ENCODE measurements at places on chromosomes 11 and 22.
A peak's percentile ranks its signal among the peaks of the same experiment; 100 is the strongest.

- no peak for DNase-seq
Observed at GRCh38 chr11:100867606-100868005, 180.5 kb downstream of the ARHGAP42 start.

GRCh38 chr22:22111267-22111751 lies 128.7 kb upstream of the TOP3B start:
- no peak for DNase-seq

DNA sequence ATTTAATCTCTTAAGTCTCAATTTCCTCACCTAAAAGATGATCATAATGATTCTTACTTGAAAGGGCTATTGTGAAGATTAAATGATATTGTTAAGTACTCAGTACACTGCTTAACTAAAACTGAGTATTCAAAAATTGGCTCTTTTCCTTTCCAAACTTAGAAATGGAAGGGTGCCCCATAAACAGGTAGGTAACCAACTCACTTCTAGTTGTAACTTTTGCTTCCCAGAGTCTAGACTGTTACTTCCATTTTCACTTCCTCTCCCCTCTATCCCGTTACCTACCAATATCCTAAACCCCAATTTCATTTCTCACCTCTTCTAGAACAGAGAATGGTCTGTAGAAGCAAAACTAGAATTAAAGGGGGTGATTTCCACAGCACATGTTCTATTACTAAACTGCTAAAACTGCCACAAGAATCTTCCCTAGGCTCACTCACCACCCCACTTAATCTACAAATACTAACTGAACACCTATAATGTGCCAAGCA lies 50.0 kb downstream of the RRAS2 start:
- no peak for DNase-seq

DNA sequence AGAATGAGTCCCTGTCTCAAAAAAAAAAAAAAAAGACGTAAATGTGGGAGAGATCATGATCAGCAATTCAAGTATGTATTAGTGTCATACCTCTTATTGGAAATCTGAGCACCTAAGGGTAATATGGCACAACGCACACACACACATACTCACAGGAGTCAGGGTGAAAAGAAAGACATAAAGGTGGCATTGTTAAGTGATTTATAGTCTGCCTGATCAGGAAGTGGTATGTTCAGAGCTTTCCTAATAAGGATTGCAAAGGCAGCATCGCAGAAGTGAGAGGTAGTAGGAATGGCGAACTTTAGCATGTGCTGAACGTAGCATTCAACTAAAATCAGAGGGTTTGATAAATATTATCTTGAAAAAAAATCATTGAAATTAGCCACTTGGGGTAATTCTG lies 854.3 kb downstream of the METTL15 start:
- no peak for DNase-seq

DNA sequence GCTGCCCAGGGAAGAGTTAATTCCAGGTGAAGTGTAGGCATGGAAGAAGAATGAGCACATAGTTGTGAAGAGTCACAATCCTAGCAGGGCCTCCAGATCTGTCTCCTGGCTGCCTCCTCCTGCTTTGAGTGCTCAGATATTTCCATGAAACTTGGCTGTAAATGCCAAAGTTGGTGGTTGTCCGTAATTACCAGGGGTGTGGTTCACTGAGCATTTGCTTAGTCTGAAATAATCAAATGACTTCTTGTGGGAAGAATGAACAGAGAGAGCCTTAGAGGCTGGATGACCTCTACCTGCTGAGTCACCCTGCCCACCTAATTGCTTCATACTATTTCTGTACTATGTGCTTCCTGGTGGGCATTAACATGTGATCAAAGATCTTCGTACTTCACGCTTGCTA lies 50.9 kb downstream of the APIP start:
- no peak for DNase-seq

- DNase-seq, result no peak
Observed at GRCh38 chr11:16169541-16169940, 186.8 kb downstream of the SOX6 start.

DNA sequence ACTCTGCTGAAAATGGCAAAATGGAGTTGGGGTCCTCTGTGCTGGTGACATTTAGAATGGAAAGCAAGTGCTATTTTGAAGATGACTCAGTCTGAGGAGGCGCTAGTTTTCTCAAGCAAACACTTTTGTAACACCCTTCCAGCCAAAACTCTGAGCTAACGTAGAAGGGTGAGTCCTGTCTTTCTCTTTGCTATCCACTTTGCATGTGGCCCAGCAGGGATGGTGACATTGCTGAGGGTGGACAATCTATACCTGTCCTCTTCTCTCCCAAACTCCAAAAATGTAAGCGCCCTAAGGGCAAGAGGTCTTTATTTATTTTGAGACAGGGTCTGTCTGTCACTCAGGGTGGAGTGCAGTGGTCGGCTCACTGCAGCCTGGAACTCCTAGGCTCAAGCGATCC lies 3.6 kb upstream of the KAT5 start:
- no peak for DNase-seq

- DNase-seq, result no peak
Observed at GRCh38 chr22:21937041-21937820, 15.4 kb downstream of the PPM1F start.

DNA sequence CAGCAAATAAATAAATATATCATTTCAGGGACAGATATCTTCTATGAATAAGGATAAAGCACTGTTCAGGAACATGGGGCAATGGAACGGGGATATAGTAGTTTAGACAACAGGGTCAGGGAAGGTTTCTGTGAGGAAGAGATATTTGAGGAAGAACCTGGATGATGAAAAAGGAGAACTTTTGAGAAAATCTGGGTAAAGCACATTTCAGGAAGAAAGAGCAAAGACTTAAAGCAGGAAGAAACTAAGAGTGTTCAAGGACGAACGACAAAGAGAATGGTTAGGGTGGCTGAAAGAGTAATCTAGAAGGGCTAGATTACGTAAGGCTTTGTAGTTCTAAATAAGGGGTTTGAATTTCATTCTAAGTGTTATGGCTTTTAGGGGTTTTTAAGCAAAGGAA lies 12.7 kb downstream of the DDI1 start:
- no peak for DNase-seq

DNA sequence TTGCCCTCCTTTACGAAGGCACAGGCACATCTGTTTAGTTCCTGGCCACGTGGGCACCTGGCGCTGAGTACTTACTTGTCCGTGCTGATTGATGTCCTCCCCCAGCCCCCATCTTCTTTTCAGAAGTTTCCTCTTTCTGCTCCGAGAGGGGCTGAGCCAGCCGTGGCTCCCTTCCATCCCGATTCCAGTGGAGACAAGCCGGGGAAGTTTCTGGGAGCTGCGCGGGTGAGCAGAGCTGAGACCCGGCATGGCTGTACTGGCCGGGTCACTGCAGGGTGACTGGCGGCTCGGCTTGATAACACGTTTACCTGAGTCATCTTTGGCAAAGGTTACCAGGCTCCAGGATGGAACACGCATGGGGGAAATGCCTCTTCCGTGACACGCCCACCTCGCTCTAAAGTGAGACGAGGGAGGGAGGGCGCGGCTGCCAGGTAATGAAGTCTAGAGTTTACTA lies 45.4 kb upstream of the ATXN10 start:
- no peak for DNase-seq

DNA sequence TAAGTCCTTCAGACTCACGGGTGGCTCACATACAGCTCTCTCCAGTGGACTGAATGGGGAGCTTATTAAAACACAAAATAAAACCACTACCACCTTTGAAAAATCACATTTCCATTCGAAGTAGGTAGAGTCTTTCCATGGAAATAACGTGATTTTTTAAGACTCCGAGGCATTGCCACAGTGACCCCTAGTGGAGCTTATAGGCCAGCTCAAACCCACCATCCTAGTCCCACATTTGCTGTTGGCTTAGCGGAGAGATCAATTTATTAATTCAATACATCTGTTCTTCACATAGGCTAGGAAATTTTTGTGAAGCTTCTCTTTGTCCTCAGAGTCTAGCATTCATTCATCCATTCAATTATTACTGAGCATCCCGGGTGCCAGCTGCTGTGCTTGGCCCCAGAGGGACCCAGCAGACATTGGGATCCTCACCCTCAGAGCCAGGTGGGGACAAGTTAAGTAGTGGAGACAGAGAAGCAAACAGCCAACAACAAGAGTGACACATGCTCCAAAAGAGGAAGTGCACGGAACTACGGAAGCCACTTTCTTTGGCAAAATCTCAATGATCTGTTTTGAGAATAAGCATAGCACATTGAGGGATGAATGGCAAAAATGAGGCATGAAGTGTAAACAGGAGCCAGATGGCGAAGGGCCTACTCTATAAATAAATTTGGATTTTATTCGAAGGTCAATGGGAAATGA lies 10.2 kb upstream of the P4HA3 start:
- peak; percentile 48 for DNase-seq

GRCh38 chr22:49995041-49995360 lies 17.6 kb downstream of the IL17REL start:
- no peak for DNase-seq

- no peak for DNase-seq
Observed at GRCh38 chr22:48047722-48048500, 1285.5 kb downstream of the TBC1D22A start.

- no peak for DNase-seq
Observed at GRCh38 chr22:44160421-44160820, 20.3 kb upstream of the PARVG start.

DNA sequence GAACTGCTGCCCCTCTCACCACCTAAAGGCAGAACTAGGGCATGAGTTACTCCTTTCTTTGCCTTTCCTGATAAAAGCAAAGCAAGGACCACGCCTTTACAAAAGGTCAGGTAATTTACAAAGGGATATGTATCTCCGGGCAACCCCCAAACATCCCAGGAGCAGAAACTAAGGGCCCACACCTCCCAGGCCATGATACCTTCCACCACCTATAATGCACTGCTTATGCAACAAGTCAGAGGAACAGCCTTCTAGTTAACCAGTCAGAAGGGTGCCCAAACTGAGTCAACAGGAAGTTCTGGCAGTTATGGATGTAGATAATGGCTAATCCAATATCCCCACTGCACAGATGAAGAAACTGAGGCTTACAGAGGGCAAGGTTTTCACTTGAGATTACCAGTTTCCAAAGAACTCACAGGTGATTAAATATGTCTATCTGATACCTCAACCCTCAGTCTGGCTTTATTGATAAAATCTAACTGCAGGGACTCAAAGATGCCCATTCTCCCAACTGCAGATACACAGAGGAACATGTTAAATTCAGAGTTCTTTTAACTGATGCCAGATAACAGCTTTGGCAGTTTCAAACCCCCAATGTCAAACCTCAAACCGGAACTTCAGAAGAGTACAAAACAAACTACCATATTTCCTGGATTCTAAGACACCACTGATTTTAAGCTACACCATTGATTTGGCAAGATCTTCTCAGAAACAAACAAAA lies 16.8 kb upstream of the CASTOR1 start:
- no peak for DNase-seq

- DNase-seq, result no peak
Observed at GRCh38 chr11:97361812-97362378, 972.1 kb downstream of the JRKL start.

- no peak for DNase-seq
Observed at GRCh38 chr22:22933807-22934542, 46.4 kb downstream of the IGLL5 start.

- no peak for DNase-seq
Observed at GRCh38 chr11:19220903-19221724, 19.3 kb upstream of the CSRP3 start.

DNA sequence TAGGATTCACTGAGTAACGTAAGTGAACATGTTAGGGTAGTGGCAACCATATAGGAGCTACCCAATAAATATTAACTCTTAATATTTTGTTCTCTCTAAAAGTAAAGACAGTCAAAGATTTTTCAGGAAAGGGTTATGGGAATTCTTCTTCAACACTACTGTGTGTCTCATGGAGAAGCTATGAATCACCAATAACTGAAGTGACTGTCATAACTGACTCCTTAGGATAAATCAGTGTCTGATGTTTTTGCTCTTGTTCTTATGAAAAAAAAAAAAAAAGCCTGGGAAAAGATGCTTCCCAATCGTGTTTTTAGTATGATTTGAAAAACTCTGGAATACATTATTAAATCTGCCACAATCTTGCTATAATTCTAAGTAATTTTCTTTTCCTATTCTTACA lies 111.2 kb upstream of the CEP126 start:
- DNase-seq, result no peak

DNA sequence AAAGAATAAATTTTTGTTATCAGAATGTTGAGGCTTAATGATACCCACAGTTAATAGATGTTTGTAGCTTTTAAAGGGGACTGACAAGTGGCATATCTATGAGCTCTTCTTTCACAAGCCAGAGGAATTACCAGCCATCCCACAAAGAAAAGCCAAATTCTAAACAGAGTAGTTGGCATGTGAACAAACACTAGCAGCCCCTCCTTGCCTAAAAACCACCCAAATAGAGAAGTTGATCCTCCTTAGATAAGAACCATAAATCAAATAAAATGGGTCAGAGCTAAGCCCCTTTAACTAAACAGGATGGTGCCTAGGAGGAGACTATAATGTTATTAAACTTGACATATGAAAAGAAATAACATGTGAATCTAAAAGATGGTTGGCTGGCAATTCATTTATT lies 11.4 kb downstream of the LPXN start:
- no peak for DNase-seq

Measured in CD4-positive, alpha-beta T cell (primary cell).